ENCODE measurements at places on chromosomes 16 and 17. TPM values are rescaled to one million over a fixed set of nuclear protein-coding genes. Genes with fewer than 3 reads are reported as not detected.

DNA sequence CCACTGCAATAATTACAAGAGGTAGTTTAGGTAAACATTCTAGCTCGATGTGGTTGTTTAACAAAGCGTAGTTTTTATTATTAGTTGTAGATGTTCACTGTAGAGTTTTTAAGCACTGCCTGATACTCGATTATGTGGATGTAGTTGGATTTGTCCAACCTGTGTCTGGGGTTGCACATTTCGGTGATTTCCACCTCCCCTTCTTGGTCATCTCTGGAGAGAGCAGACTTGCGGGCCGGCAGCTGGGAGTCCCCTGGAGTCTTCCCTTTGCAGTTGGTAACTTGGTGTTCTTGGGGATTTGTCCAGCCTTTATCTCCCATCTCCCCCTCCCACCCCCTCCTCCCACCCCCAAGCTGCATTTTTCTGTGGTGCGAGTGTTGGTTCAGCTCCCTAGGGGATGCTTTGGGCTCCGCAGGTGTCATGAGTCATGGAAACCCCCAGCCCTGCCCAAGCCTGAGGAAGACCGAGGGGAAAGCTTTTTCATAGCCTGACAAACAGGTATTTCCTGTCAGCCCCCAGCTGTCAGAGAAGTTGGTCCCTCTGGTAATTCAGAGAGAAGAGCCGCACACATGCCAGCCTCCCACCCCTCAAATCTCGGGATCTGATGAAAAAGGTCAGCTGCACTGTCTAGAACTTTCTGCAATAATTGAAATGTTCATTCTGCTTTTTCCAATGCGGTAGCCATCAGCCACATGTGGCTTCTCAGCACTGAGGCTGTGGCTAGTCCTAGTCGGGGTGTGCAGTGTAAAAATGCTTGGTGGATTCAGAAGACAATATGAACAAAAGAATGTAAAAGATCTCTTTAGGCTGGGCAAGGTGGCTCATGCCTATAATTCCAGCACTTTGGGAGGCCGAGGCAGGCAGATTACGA, 50.3 kb downstream of the KSR1 start:
- no peaks in the 10 kb centered on the region for H3K36me3 ChIP-seq
- H3K4me1 ChIP-seq, result peaks cover 3% of the 10 kb centered on the region
- H3K27ac ChIP-seq, result no peak overlapping the region
- no peaks in the 10 kb centered on the region for H3K27me3 ChIP-seq
- H3K4me3 ChIP-seq, result no peak overlapping the region

Gene KRTAP2-1
- not detected for polyA plus RNA-seq

Gene G6PC1
- 4.1 TPM for polyA plus RNA-seq

Gene PYY
- polyA plus RNA-seq, result 10.5 TPM

- H3K4me1 ChIP-seq, result peaks cover 17% of the 10 kb centered on the region
- H3K27ac ChIP-seq, result no peak overlapping the region
- H3K27me3 ChIP-seq, result no peaks in the 10 kb centered on the region
- no peaks in the 10 kb centered on the region for H3K36me3 ChIP-seq
- H3K4me3 ChIP-seq, result no peak overlapping the region
Measured at GRCh38 chr17:45231481-45232116, 9.9 kb downstream of the FMNL1 start.

Gene MYH11
- polyA plus RNA-seq, result 14.3 TPM
